GM23248 (cell line): ENCODE measurements at places on chromosomes 5 and 9. TPM values are rescaled to one million over a fixed set of nuclear protein-coding genes. Genes with fewer than 3 reads are reported as not detected.

The SREK1IP1 gene
- 7.3 and 16.2 TPM in 2 replicates for total RNA-seq

The ADAMTSL1 gene
- total RNA-seq = 255 and 273 TPM in 2 replicates

The SPINK13 gene
- total RNA-seq = not detected in 2 replicates

GRCh38 chr9:119349351-119349825, 19.8 kb downstream of the BRINP1 start:
- peak; percentile 41 for DNase-seq
- no peaks in the 10 kb centered on the region for H3K27me3 ChIP-seq
- H3K36me3 ChIP-seq = no peaks in the 10 kb centered on the region
- H3K27ac ChIP-seq = no peak overlapping the region

GRCh38 chr9:104961238-104961637, 33.3 kb upstream of the ABCA1 start:
- H3K36me3 ChIP-seq = no peaks in the 10 kb centered on the region
- H3K27me3 ChIP-seq = no peaks in the 10 kb centered on the region
- peak; percentile 46 for DNase-seq
- H3K4me3 ChIP-seq = no peak overlapping the region
- no peak overlapping the region for H3K27ac ChIP-seq
- no peaks in the 10 kb centered on the region for H3K4me1 ChIP-seq

The CER1 gene
- total RNA-seq = not detected in 2 replicates

The CATSPER3 gene
- 0.11 TPM in 1 of 2 replicates, not detected in the other for total RNA-seq

The SEMA4D gene
- total RNA-seq = 0.11 and 1.3 TPM in 2 replicates

DNA sequence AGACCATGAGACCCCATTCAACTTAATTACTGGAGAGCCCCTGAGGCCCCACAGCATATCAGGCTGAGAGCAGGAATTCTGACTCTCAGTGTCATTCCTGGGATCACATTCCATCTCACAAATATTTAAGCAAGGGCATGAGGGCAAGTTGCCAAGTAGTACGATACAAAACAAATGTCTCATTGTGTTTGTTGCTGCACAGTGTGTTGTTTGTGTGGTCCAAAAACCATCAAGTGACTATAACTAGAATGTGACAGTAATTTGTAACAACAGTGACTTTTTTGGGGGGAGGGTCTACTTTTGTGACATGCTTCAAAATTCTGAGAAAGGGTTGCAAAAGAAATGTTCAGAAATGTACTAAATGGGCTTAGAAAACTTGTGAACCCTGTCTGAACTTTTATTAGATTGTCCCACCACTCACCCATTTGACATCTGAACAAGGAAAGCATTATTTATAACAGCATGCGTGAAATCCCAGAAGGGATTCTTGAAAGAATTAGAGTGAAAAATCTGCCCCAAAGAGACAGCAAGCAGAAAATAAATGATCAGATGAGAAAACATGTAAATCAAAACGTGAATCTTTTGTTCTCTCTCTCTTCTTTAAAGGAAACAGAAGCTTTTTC, 347.0 kb downstream of the NTRK2 start:
- H3K4me1 ChIP-seq = no peaks in the 10 kb centered on the region
- H3K4me3 ChIP-seq = no peak overlapping the region
- H3K27me3 ChIP-seq = no peaks in the 10 kb centered on the region

DNA sequence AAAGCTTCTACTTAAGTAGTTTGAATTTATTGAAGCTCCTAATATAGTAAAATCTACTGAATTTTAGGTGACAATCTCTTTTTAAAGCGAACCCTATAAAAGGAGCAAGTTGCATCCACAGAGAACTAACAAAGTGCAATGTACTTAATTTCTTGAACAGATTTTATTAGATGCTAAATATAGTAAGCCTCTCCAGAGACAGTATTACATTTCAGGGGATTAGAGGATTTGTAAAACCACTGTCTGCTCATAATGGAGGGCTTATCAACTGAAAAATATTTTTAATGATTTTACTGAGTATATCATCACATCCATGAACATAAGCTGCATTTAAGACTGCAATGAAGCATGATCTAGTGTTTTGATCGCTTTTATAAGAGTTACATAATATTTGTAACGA, 230.0 kb upstream of the EFNA5 start:
- no peak for DNase-seq
- H3K27ac ChIP-seq = no peak overlapping the region
- H3K27me3 ChIP-seq = no peaks in the 10 kb centered on the region
- no peaks in the 10 kb centered on the region for H3K36me3 ChIP-seq
- H3K4me3 ChIP-seq = no peak overlapping the region

The CYLC2 gene
- total RNA-seq = not detected in 2 replicates

DNA sequence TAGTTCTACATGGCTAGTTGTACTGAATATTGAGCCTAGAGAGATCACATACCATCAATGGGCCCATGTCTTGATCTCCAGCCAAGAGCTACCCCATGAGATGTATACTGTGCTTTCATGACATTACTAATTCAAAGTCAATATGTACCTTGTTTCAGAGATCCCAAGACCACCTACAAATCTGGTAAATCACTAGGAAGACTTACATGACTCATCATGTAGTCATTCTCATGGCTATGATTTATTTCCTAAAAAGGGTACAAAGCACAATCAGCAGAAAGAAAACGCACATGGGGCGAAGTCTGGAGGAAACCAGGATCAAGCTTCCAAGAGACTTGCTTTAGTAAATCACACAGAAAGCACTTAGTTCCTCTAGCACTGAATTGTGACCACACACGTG, 103.0 kb downstream of the PCSK5 start:
- H3K4me1 ChIP-seq = peaks cover 8% of the 10 kb centered on the region
- H3K4me3 ChIP-seq = no peak overlapping the region
- no peak overlapping the region for H3K27ac ChIP-seq
- H3K36me3 ChIP-seq = no peaks in the 10 kb centered on the region
- peak; percentile 22 for DNase-seq
- no peaks in the 10 kb centered on the region for H3K27me3 ChIP-seq

The CCDC180 gene
- 0.11 and 0.51 TPM in 2 replicates for total RNA-seq

DNA sequence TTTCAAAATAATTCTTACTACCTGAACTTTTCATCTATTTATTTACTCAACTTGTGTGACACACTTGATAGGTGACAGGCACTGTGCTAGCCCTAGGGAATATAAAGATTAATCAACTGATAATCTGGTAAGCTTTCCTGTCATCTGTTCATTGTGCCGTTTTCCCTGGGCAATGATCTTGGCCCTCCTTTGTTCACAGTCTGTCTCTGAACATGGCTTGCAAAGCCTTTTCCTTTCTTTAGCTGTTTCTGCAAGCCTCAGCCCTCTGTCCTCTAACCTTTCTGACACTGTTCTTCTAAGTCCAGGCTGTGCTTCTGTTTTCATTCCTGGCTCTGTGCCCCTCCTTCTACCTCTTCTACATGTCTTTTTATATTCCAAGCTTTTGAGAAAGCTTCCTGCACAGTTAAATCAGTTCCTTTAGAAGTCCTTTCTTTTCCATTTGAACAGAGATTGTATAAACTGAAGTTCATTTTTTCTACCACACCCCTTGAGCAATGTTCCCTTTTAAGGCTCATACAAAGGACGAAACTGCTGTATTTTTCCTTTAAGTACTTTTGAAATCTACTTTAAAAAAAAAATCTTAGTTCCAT, 803.0 kb upstream of the ZNF608 start:
- peaks cover 12% of the 10 kb centered on the region; the same call in 1 of the 2 replicates for H3K4me1 ChIP-seq
- no peaks in the 10 kb centered on the region for H3K27me3 ChIP-seq
- H3K4me3 ChIP-seq = no peak overlapping the region
- H3K27ac ChIP-seq = no peak overlapping the region

The TSSK1B gene
- total RNA-seq = not detected in 2 replicates

The LCN10 gene
- total RNA-seq = not detected in 2 replicates

GRCh38 chr5:159061179-159061796, 38.4 kb downstream of the EBF1 start:
- peak overlapping the region; percentile 85 for H3K27ac ChIP-seq
- no peaks in the 10 kb centered on the region for H3K27me3 ChIP-seq
